ENCODE measurements at places on chromosomes 7 and 10. TPM values are rescaled to one million over a fixed set of nuclear protein-coding genes. Genes with fewer than 3 reads are reported as not detected.

The IKZF1 gene
- total RNA-seq: 0.16 TPM

The MPP7 gene
- 8.4 TPM for total RNA-seq

GRCh38 chr10:80453842-80454512, at the start of gene TSPAN14:
TSPAN14 (plus strand) TSS chr10:80454310; CDS start chr10:80489234, 34,924 bp downstream.
- DNase-seq: peak; percentile 95

DNA sequence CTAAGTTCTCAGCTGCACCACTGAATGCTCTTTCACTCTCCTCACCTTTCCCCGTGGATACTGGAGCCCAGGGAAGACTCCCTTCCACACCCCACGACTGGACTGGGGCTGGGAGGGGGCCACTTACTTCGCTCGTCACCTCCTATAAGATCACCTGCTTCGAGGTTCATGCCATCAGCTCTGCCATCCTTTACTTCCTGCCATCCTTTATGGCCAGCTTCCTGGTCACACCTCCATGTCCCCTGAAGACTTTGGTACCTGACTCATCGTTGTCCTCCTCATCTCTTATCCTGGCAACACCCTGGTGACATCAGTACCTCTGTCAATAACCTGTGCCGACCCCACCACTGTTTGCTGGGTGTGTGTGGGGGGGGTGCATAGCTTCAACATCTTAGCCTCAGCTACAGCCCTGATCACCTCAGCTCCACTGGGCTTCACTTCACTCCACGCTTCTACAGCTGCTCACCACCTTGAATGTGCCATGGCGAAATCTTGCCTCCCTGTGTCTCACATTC, 8.7 kb upstream of the VDAC2 start:
- DNase-seq: peak; percentile 72

GRCh38 chr10:70048030-70048723, 4.5 kb upstream of the MACROH2A2 start:
- peak; percentile 23 for DNase-seq

- peak; percentile 54 for DNase-seq
Measured at GRCh38 chr10:113326160-113327111, 226.4 kb upstream of the HABP2 start.
